ENCODE measurements at places on chromosomes 1 and 21.

DNA sequence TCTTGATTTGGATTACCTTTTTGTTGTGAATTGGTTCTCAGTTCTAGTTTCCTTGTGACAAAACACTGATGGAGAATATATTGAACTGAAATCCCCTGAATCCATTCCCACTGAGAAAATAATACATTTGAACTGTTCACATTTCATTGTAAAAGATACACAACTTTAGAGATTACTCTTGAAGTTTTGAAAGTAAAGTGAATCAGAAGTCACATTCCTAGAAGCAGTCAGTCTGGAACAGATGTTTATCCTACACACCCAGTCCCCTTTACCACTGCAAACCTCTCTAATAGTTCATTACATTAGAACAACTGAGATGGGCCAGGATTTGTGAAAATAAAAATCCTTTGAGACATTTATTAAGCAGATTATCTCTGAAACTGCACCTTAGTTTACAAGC lies 3.4 kb downstream of the RERE start:
- no peak for DNase-seq

DNA sequence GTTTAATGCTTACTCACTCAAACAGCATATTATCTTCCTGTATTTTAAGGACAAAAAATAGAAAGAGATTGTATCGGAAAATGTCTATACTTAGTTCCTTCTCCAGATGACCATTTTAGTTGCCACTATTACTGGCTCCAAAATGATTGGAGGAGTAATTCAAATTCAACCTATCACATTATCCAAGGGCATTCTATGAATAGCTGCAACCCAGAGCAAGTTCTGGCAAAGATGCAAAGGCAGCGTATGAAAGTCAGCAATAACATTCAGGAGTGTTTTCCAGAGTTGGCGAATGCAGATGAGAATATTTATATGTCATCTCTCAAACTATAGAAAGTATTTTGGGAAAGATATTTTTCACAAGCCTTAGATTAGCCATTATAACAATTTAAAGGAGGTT lies 389.8 kb upstream of the ADGRL2 start:
- no peak for DNase-seq

- DNase-seq: peak; percentile 44
Measured at GRCh38 chr1:67831850-67832513, 1.3 kb downstream of the GNG12 start.

DNA sequence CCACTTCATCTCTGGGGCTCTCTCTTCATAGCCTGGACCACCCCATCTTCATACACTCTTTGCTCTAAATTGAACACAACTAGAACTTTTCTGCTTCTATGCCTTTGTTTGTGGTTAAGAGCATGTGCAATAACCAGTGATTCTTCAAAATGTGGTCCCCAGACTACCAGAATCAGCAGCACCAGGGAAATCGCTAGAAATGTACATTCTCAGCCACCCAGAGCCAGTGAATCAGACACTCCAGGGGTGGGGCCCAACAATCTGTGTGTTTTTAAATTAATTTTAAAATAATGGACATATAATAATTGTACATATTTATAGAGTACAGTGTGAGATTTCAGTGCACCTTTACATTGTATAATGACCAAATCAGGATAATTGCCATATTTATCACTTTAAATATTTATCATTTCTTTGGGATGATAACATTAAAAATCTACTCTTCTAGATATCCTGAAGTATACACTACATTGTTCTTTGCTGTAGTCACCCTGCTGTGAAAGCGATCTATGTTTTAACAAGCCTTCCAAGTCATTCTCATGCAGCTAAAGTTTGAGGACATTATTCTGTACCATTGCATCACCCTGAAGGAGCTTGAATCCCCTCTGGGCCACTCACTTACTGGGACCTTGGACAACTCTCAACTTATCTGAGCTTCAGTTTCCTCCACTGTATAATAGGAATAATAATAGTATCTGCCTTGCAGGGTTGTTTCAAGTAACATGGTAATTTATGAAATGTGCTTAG lies 10.8 kb downstream of the GRHL3 start:
- DNase-seq: no peak

GRCh38 chr1:15799928-15800835 lies 7.3 kb downstream of the UQCRHL start:
- no peak for DNase-seq
